ENCODE measurements at places on chromosomes 7 and 10.
A peak's percentile ranks its signal among the peaks of the same experiment; 100 is the strongest.

DNA sequence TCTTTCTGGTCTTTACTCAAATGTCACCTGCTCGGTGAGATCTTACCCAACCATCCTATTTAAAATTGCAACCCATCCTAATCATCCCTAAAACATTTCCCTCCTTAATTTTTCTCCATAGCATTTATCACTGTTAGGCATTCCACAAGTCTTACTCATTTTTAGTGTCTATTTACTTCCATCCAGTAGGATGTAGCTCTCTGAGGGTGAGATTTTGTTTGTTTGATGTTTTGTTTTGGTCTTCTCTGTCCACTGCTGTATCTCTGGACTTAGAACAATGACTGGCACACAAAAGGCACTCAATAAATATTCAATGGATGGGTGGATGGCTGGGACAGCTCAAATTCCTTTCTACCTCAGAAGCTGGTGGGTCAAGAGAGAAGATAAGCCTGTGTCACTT lies 15.8 kb upstream of the DUSP5 start:
- no peak for DNase-seq

DNA sequence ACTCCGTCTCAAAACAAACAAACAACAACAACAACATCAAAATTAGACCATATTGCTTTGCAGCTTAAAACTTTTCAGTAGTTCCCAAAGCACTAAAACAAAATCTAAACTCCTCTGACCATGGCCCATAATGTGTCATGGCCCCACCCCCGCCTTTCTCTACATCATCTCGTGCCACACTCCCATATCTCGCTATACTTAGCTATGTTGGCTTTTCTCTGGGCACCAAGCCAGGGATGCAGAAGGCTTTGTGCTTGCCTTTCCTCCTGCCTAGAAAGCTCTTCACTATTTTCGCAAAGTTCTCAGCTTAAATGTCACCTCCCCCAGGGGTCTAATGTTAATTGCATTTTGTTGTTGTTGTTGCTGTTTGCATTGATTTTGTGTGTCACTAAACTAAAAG lies 15.1 kb upstream of the SLC16A12 start:
- DNase-seq, result no peak

DNA sequence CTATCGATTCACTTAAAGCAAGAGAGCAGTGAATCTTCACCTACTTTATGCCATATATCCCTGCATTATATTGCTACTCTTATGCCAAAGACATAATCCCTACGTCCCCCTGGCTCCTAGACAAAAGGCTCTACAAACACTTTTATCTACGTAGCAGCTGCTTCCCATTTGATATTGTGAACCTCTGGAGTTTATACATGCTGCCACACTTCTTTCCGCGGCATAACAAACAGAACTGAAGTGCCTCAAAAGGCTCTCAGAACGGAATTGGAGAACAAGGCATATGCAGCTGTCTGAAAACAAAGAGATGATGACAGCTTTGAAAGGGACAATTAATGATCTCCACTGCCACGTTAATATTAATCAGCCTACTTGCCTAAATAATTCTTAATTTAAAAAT lies 985.6 kb upstream of the LRRN3 start:
- peak; percentile 54 for DNase-seq

DNA sequence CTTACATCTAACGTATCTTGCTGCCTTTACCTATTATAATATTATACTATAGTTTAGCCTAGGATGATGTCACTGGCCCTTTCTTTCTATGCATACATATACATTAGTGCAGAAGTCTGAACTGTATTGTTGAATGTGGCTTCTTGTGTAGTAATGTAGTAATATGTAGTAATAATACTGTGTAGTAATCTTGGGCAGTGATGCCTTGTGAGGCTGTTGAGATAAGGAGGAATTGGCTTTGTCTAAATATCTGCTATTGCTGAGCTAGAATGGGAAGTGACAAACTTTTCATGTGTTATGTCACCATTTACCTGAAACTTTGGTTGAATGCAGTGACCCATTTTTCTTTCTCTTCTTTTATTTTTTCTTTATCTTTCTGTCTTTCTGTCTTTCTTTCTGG lies 11.0 kb downstream of the GLCCI1 start:
- DNase-seq, result no peak

DNA sequence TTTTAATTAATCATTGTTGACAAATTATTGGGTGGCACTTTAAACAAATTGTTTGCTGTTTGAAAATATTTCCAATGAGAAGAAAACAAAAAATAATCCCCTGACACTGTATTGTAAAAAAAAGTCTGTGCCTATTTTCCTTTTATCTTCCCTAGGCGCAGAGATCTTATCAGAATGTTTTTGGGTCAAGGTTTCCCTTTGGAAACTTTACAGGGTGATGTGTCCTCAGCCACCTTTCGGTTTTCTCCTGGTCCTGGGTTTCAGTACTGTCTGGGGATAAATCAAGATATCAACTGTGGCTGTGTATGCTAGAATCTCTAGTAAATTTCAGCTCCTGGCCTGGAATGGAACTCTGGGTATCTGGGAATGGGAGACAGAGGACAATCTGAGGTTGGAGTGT lies 1.4 kb downstream of the ZNF107 start:
- DNase-seq, result no peak

DNA sequence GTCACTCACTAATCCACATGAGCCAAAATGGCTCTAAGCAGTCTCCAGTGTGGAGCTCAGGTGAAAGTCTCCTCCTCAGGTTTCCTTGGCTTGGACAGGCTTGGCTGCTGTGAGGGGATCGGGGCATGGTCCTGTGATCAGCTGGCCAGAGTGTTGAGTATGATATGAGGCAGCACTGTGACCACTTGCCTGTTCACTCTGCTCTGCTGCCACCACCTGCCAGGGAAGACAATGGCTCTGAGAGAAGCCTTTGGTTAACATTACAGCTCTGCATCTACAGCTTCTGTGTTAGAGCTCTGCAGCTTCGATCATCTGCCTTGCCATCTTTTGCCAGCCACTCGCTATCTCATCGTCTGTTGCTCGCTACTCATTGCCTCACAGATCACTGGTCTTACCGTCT lies 20.1 kb upstream of the PTN start:
- DNase-seq, result no peak

DNA sequence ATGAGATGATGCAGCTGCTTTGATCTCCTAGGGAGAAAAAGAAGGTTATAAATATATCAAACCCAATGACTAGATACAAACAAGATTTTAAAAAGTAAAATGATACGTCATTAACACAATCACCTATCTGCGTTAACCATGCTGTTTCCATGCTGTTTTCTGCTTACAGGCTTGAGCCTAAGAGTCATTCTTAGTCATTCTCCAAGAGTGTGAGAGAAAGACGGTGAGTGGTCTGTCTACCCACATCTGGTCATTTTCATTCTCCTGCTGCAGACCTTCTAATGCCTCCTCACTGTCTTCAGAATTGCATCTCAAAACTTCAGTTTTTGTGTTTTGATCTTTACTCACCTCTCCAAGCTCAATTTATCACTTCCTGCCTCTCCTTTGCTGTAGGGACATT lies 98.0 kb upstream of the ELMO1 start:
- DNase-seq, result no peak

DNA sequence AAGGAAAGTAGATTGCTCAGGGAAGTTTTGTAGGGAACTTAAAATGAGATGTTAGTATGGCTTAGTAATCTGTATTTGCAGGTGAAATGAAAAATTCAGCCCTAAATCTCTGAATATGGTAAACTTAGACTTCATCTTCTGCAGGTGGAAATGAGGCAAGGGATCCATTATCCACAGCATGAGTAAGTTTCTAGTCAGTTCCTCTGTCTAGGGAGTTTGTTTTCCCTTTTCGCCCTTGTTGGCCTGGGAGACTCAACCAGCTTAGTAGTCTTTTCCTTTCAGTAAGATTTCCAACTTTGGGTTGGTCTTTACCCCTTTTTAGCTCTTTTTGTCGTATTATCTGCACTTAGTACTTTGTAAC lies 65.6 kb downstream of the ZEB1 start:
- DNase-seq, result no peak

- DNase-seq, result no peak
Observed at GRCh38 chr7:77453531-77453930, 37.4 kb upstream of the GSAP start.

DNA sequence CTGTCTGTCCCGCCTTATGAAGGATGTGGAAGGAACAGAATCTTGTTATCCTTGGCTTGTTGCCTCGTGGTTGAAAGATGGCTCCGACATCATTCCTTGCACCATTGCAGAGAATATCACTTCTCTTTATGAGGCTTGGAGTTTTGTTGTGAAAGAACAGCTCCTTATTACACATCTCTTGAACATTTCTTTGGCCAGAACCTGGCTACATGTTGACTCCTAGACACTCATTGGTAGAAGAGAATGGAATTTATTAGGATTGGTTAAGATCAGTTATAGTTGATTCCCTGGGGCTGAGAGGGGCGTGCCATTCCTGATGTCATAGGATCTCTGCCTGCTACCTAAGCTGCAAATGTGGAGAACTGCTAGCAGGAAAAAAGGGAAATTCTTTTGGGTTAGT lies 180.5 kb upstream of the CTBP2 start:
- DNase-seq, result no peak

GRCh38 chr7:949021-949934 lies 5.2 kb downstream of the ADAP1 start:
- DNase-seq, result no peak

- DNase-seq, result no peak
Observed at GRCh38 chr10:18178854-18179483, 38.7 kb downstream of the CACNB2 start.

DNA sequence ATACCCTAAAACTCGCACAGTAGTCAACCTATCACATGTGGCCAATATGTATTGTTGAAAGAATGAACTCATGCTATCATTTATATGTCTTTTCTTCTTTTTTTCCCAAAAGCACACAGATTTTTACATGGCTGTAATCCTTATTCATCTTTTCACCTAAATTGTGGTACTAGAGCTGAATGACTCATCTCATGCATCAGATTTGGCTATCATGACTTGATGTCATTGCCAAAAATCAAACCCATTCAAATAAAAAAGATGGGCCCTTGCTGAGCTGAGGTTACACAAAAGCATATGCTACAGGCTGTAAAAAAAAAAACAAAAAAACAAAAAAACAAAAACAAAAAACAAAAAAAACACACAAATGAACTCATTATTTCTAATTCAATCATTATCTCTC lies 3.3 kb upstream of the LMOD2 start:
- DNase-seq, result no peak

DNA sequence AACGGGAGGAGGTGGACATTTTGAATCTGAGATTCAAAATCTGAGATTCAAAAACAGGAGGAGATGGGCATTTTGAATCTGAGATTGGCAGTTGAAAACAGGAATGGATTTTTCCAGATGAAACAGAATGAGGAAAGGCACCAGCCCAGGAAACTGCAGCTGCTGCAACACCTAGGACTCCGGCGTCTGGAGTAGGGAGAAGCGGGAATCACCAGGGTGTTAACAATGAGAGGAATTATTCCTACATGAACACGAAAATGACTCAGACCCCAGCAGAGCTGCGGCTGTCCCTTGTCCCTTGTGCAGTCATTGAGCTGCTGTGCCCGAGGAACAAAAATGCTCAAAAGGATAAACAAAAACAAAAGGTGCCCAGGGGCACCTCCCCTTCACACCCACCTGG lies 59.9 kb upstream of the KAT6B start:
- DNase-seq, result no peak

DNA sequence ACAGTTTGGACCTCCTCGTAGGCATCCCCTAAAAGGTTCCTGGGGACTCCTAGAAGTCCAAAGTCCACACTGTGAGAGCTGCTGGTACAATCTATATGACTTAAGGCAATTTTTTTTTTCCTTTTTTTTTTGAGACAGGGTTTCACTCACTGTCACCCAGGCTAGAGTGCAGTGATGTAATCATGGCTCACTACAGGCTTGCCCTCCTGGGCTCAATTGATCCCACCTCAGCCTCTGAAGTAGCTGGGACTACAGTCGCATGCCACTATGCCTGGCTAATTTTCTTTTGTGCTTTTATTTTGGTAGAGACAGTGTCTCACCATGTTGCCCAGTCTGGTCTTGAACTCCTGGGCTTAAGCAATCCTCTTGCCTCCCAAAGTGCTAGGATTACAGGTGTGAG lies 4.6 kb upstream of the SPOCK2 start:
- DNase-seq, result no peak

DNA sequence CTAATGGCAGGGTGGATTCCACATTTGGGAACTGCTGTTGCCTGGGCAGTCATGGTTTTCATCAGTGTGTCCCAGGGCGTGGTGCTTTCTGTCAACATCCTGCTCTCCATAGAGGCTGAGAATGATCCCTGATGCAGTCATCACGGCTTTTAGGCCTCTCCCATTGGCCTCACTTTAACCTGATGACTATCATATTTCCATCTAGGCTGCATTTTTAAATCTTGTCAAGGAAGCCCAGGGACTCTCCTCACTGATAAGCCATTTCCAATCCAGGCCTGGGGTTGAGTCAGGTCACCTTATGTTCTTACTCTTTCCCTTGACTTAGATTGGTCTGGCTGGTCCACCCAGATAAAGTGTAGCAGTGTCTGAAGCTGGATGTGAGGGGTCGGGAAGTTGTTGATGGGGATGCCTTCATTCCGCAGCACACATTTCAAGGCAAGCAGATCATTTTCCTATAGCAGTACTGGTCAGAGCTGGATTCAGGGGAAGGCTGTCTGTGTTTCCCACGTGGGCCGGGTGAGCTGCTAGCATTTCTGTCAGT lies 177.0 kb downstream of the AUTS2 start:
- no peak for DNase-seq

DNA sequence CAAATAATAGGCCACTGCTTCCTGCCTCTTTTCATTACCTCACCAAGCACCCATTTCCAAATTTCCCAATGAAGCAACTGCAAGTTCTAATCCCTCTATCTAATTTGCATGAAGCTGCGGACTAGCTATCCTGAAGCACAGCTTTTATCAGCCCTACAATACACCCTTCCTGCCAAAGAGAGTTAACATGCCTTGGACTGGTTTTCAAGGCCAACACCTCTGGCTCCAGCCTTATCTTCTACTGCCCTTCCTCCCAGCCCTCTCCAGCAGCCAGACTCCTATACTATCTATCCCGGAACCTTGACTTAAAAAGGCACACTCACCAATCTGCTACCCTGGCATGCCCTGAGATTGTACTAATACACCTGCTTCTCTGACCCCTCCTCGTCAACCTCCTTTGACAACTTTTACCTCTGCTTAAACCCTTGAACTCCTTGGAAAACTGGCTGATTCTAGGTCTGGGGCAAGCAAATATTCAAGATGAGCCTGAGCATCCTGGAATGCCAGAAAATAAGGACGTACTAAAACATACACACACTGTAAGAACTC lies 73.4 kb downstream of the SGMS1 start:
- no peak for DNase-seq

DNA sequence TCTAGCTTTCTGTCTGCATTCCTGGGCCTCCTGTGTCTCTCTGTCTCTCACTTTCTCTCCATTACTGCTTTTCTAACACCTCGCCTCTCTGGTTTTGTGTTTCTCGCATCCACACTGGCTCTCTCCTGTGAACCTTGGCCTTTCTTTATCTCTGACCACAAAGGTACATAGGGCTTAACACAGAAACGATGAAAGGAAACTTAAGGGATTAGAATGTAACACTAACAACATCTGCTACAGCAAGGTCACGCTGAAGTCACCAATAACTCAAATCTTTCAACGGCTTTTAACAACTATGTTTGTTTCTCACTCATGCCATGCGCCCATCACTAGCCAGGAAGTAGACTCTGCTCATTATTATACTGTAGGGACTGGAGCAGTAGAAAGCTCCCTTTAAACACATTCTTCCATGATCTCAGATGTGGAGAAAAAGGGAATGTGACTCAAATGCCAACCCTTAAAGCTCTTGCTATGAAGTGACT lies 9.3 kb upstream of the OR6V1 start:
- no peak for DNase-seq
